ENCODE measurements at places on chromosomes 2 and 18.
A peak's percentile ranks its signal among the peaks of the same experiment; 100 is the strongest.

- DNase-seq, result no peak
Measured at GRCh38 chr2:231665245-231666170, 42.8 kb upstream of the PTMA start.

- no peak for DNase-seq
Measured at GRCh38 chr2:203177361-203177760, 61.5 kb upstream of the CYP20A1 start.

DNA sequence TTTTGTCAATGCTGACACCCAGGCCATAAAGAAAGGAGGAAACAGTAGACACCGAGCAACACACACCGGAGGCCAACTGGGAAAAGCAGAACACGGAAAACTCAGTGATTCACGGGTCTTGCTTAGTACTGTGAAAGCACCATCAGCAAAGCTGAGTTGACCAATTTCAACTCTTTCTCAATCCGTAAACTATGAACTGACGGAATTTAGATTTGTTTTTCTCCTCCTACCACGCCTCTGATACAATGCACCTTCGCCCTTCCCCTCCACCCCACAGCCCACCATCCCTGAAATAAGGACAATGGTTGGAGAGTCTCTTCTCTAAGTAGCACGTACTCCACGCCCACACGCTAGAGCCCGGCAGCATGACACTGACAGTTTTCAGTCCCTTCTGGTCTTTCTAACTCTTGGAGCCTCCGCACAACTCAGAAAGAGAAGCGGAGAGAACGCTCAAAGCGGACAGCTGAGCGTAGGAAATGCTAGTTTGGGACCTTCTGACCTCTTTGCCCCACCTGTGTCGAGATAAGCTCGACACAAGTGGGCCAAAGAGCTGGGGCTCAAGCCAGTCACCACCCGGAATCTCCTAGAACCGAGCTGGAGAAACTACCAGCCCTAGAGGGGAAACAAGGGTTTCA is 669 bp downstream of the LNPK start:
- peak; percentile 9 for DNase-seq

- no peak for DNase-seq
Measured at GRCh38 chr2:173782681-173783080, 182.5 kb downstream of the SP3 start.

DNA sequence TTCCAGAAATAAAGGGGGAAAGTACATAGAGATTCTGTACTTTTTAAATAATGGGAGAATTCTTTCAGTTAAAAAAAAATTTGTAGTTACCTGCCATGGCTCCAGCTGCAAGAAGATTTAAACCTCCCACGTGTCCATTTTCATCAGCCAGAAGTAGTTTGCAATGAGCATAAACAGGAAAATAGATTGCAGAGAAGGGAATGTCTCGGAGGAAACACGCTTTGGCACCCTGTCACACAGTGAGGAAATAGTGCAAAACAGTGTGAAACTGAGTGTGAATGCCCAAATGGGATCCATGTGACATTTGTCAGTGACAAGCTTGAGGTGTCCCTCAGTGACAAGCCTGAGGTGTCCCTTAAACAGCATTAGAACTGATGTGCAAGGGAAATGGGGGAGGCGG is 102.7 kb downstream of the SLC25A12 start:
- DNase-seq, result no peak

GRCh38 chr2:180385601-180386201 is 378.6 kb upstream of the CWC22 start:
- DNase-seq, result no peak

GRCh38 chr2:217802266-217802665 is 200.5 kb downstream of the TNS1 start:
- no peak for DNase-seq

- no peak for DNase-seq
Measured at GRCh38 chr2:150476809-150477302, 10.6 kb downstream of the RND3 start.

DNA sequence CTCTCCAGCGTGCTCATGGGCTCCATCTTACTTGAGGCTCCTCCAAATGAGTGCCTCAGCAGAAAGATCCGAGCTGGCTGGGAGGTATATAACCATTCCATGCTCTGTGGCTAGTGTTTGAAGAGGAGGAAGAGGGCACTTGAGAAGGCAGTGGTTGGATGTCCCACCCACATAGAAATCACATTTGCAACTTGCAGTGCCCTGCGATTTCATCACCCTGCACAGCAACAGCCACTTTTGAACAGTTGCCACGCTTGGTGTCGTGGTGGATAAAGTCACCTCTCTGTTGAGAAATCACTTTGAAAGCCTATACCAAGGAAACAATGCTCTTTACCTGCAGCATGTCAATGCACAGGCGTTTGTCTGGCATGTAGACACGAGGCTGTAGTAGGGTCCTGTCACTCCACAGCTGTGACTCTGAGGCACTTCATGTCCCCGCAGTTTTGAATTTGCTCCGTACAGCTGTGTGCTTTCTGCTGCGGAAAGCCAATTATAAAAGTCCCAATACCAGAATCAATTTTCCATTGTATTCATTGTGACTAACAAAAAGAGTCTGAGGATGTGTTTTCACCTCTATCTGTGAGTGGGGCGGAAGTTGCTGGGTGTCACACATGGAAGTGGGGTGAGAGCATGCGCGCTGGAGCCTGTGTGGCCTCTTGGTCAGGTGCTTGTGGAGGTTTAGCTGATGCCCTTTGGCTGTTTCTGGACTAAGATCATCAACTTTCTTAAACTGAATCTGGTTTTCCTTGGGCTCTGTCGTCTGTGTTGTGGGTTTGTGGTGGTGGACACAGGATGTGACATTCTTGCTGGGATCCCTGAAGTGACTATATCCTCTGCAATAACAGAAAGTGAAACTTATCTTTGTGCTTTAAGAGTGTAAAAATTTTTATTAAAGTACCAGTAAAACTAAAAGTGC is 2.8 kb downstream of the CNDP2 start:
- DNase-seq, result peak; percentile 63

- DNase-seq, result no peak
Measured at GRCh38 chr18:34704823-34705222, 5.3 kb upstream of the DTNA start.

DNA sequence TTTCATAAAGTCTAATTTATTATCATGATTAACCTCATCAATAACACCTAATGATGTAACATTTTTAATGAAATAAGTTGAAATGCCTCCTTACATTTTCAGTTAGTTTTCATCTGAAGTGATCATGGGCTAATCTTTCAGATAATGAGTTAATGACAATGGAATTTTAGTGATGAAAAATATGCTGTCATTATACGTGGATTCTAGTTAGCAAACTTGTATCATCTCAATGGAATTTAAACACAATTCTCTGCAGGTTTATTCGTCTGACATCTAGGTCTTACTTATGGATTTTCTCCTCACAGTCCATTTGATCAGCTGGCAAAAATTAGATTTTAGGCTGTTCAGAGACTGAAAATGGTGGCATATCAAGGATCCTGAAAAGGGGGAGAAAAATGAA is 885.0 kb downstream of the SLC4A3 start:
- no peak for DNase-seq

GRCh38 chr2:216770050-216770449 is 74.7 kb upstream of the IGFBP5 start:
- DNase-seq, result no peak

DNA sequence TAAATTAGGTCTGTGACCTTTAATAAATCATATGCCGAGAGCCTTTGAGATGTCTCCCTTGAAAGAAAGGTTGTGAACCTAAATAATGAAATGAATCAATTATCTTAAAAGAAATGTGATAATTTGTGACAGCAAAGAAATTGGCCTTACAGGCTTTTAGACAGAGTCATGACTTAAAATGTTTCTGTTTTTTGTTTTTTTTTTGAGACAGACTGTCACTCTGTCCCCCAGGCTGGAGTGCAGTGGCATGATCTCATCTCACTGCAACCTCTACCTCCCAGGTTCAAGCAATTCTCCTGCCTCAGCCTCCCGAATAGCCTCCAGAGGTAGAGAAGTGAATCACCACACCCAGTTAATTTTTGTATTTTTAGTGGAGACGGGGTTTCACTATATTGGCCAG is 898.0 kb downstream of the CNTNAP5 start:
- DNase-seq, result no peak

GRCh38 chr2:240428245-240428644 is 7.2 kb upstream of the GPC1 start:
- no peak for DNase-seq

GRCh38 chr2:173221937-173222594 is 132.6 kb upstream of the CDCA7 start:
- no peak for DNase-seq

- peak; percentile 1 for DNase-seq
Measured at GRCh38 chr2:206084439-206084869, 1.5 kb downstream of the INO80D start.
